ENCODE measurements at places on chromosomes 3 and 15.

DNA sequence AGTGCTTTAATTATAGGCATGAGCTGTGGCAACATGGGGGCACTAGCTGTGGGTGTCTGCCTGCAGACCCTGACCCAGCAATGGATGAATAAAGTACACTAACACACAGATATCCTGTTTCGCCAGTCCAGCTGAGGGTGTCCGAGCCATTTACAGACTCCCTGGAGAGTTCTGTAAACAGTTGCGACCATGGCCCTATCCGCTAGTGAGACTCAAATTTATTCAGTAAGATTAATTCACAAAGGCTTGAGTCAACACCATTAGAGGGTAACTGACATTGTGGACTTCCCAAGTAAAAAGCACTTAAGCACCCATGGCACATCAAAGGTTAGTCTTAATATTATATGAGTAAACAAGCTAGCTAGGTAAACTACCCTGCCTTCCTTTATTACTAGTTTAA lies 161.6 kb downstream of the TBL1XR1 start:
- DNase-seq = no peak

GRCh38 chr3:172223870-172224269 lies 184.5 kb downstream of the FNDC3B start:
- DNase-seq = no peak

DNA sequence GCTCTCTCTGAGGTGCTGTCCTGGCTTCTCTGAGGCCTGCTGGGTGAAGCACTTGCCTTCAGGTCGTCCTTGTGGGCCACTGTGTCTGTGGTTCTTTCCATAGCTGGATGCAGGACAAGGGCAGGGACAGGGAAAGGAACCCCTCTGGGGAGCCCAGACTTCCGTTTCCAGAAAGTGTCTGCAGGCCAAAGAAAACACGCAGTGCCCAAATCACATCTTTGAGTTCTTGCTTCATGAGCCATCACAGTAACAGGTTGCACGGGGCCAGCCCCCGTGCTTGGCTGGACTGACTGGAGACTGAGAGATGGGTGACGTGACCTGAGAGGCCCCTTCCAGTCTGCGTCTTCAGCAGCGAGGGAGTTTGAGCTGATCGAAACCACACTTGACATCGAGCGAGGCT lies 115.8 kb downstream of the GABRG3 start:
- no peak for DNase-seq

DNA sequence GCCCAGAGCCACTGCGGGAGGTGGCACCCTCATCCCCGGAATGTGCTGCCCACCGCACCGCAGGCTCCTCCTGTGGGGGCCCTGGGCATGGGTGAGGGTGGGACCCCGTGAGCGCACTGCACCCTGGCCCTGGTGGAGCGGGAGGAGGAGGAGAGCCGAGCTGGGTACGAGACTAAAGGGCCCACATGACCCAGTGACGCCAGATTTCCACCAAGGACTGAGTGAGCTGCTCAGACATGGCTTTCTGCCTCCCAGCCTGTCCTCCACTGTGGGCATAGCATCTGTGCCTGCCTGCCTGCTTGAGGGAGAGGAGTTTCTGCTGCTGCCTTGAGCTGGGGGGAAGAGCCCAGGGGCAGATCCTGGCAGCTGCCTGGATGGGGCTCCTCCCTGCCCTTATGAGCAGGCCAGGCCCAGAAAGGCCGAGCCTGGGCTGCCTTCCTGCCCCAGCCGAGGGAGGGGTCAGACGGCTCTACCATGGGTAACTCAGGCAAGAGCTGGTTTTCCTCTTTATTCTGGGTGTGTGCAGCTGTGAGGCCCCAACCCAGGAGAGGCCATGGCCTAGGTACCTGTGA lies 88.4 kb downstream of the VGLL4 start:
- DNase-seq = no peak

DNA sequence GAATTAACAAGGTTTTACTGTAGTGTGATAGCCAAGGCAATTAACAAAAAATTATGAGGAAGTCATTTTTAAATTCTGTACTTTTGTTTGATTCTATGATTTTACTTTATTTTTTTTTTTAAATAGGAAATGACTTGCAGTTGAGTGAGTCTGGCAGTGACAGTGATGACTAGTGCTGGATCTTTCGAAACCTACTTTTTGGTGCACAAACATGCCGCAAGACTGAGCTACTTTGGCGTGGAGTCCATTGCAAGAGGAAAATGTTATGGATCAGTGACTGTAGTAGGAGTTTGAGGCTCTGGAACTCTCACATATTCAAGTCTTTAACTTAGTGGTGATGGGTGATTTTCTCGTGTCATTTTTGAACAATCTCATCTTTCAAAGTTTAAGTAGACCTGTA lies 11.6 kb downstream of the EAF1 start:
- DNase-seq = no peak

- DNase-seq = no peak
Measured at GRCh38 chr3:70824773-70825172, 512.3 kb upstream of the MDFIC2 start.

DNA sequence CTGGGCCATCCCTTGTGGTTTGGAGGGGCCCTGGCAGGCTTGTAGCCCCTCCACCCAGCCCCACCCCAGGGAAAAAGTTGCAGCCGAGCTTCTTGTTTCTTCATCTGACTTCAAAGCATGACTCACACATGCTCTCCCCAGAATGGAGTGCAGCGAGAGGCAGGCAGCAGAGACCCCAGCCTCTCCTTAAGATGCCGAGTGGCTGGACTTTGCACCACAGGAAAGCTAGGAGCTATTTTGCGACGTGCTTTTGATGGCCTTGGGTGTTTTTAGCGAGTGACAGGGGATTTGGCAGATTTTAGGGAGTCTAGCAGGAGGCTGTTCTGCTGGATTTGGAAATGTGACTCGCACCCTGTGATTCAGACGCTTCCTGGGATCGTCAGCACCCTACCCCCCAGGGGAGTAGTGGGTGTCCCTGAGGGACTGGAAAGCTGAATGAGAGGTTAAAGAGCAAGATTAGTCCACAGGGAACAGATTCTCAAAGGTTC lies 14.2 kb downstream of the BAHD1 start:
- DNase-seq = no peak

- no peak for DNase-seq
Measured at GRCh38 chr15:51708013-51708412, 26.7 kb downstream of the SCG3 start.

GRCh38 chr3:45938864-45939263 lies 4.4 kb upstream of the CXCR6 start:
- peak; percentile 86 for DNase-seq

DNA sequence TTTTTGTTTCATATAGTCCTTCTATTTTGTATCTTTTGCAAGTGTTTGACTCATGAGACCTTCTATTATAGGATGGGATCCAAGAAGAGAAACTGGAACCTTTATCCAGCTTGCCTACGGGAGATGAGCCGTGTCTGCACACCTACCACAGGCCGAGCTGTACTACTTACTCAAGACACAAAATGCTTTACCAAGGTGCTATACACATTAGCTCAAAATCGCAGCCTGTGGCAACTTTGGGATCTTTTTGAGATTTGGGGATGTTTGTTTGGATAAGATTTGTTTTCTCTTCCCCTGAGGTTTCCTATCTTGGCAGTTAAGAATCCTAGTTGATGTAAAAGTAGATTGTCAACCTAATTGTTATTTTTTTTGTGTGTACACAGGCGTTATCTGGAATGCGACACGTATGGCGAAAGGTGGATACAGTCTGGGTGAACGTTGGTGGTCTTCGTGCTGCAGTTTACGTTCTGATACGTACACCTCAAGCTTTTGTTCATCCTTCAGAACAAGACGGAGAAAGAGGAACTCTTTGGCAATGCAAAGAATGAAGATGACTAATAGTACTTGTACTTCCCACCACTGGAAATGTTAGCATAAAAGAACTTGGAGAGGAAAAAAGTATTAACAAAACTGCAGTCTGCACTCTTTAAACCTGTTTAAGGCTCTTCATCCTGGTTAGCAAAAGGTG lies 13.1 kb upstream of the SETD5 start:
- no peak for DNase-seq

GRCh38 chr3:27596921-27597320 lies 112.7 kb upstream of the SLC4A7 start:
- no peak for DNase-seq

- DNase-seq = no peak
Measured at GRCh38 chr3:194379231-194379630, 9.7 kb upstream of the LRRC15 start.

DNA sequence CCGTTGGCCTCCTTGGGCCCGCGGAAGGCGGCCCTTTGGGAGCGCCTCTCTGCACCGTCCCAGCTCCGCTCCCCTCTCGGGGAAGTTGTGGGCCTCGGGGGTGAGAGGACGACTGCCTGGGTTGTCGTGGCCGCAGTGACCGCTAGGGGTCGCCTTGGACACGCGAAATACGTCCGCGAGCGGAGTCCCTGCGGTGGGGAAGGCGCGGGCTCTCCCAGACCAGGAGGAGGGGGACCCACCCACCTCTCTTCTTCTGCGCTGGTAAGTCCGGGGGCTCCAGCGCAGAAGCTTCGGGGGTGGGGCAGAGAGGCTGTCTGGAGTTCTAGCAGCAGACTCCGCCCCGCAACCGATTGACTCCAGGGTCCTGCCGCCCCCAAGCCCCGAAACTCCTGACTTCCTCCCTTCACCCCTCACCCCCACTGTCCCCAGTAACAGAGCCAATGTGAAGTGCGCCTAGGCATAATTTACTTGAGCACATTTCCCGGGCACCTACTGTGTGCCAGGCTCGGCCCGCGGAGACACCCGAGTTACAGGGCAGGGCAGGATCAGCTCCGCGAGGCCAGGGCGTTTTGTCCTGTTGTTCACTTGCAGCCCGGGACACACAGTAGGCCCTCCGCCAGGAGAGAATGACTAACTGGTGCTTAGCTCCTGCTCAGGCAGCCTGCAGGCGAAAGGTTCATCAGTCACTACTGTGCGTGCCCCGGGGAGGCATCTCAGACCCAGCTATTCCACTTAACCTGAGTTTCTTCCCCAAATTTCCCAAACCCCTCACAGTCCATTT lies 32.8 kb downstream of the DNASE1L3 start:
- DNase-seq = peak; percentile 87

DNA sequence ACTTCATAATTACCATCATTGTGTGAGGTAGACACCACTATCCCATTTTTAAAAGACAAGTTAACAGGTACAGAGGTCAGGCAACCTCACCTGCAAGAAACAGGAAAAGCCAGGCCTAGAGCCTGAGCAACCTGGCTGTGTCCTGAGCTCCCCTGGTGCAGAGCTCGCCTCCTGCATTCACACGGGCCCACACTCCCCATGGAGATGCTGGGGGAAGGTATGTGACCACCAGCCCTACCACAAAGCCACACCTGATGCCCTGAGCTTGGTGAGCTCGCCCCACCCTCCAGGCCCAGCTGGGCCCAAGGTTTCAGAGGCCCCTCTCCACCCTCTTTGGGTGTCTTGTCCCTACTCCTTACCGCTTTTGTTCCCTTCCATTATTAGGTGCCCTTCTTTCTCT lies 1.2 kb upstream of the EFCAB12 start:
- no peak for DNase-seq

GRCh38 chr15:39171944-39172368 lies 408.9 kb upstream of the THBS1 start:
- DNase-seq = no peak
